Hematopoietic multipotent progenitor cell (in vitro differentiated cells): ENCODE measurements at places on chromosomes 2 and 18. TPM values are rescaled to one million over a fixed set of nuclear protein-coding genes. Genes with fewer than 3 reads are reported as not detected.
A peak's percentile ranks its signal among the peaks of the same experiment; 100 is the strongest.

DNA sequence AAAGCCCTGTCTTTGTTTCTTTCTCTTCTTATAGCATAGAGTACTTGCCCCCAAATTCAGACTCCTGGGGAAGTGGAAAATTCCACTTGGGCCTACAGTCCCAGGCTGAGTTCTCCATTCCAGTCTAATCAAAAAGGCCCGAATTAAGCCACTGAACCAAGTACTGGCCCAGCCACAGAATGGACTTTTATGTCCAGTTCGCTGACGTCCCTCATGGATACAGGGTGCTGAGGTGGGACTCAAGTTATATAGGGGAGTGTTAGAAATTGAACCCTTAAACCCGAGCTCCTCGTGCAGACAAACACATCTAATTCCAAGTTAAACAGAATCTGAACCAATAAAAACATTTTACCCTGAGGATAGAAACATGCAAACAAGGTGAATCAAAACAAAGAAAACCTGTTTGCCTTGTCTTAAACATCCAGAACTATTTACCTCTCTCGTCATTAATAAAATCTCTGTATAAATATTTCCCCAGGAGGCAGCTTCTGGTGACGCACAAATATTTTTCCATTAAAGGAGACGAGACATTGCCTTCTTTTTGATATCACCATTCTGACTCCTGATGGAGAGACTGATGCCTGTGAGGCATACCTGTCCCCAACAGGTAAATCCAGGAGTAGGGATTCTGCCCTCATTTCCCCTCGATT lies 136.8 kb upstream of the ARL4C start:
- DNase-seq = no peak

- DNase-seq = no peak
These were observed 9.8 kb upstream of the LBH start for GRCh38 chr2:30221531-30221930.

DNA sequence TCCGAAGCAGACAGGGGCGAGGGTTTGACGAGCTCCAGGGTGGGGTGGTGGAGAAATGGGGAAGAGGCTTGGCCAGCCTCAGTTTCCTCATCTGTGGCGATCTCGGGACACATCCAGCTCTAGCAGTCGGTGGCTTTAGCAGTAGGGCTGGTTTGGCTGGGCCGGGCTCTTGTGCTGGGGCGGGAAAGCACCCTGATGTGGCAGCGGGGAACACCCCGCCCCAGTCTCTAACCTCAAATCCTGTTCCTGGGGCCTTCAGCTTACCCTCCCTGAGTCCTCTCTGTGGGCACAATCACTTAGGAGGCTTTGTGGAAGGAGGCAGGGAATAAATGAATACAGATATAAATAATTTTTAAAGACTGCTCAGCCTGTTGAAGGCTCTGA lies 26.5 kb upstream of the MCFD2 start:
- peak; percentile 62 for DNase-seq

CHST9 gene
- total RNA-seq = not detected

RGPD4 gene
- total RNA-seq = not detected

DNA sequence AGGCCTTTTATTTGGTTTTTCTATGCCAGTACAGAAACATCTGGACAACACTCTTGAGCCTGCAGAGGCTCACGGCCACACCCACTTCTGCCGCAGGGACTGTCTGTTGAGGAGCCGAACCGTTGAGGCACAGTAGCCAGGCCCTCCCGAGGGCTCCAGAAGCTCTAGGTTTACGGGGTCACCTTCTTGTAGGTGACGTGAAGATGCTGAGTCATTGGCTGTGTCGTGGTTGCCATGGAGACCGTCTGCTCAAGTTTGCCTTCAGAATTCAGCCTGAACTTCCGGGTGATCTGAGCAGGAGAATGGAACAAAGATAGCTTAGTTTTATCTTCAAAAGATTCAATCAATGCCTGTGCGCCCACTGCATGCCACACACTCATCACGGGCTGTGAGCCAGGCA lies 25.9 kb downstream of the BOK start:
- DNase-seq = no peak

GBX2 gene
- total RNA-seq = not detected
